ENCODE measurements at places on chromosomes 2 and 18.

DNA sequence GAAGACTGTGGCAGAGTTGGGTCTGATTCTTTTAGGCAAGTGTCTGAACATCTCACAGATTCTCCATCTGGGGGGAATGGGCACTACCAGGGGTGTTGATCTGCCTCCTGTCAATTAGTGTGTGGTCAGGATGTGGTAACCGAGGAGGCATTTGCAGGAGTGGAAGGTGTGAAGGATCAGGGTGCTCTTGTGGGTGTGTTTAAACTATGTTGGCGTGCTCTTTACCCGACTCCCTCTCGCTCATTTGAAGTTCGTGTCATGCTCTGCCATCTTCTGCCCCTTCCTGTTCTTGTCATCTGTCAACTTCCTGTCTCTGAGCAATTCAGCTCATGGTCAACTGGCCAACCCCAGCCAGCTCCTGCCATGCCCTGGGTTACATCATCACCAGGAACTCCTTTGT lies 107.9 kb downstream of the RTN4 start:
- DNase-seq, result no peak
- H3K27ac ChIP-seq, result no peak overlapping the region
- H3K4me3 ChIP-seq, result no peak overlapping the region
- no peaks in the 10 kb centered on the region for H3K27me3 ChIP-seq
- H3K36me3 ChIP-seq, result no peaks in the 10 kb centered on the region

GRCh38 chr2:137254052-137254451 lies 488.7 kb downstream of the THSD7B start:
- H3K36me3 ChIP-seq, result no peaks in the 10 kb centered on the region
- no peak for DNase-seq
- no peak overlapping the region for H3K27ac ChIP-seq
- no peaks in the 10 kb centered on the region for H3K27me3 ChIP-seq
- no peaks in the 10 kb centered on the region for H3K4me1 ChIP-seq

DNA sequence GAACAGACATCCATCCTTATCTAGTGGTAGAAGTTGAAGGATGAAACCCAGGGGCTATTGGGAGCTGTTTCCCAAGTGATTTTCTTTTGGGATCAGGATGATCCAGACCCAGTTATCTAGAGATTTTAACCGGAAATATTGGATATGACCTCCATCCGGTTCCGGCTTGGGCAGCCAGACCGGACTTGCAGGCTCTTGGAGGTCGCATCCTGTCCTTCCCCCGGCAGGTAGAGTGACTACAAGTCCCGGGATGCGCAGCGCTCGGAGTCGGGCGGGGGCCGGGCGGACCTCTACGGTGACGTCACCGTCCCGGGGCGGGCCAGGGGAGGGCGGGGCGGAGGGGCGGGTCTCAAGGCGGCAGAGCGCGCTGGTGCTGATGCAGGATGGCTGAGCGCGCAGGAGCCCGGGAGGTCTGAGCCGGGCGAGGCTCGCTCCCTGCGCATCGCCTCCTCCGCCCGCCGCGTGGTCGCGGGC lies at the start of gene KIF5C:
KIF5C (plus strand) TSS at position 360 of the 474 bp plus-strand sequence. CDS start 391 bp downstream, outside the sequence.
- H3K27ac ChIP-seq, result no peak within 1 kb of the TSS
- H3K4me3 ChIP-seq, result peak within 1 kb of the TSS; percentile 79
- peaks cover 64% of the 10 kb centered on the region for H3K27me3 ChIP-seq
- peaks cover 12% of the 10 kb centered on the region for H3K4me1 ChIP-seq

DNA sequence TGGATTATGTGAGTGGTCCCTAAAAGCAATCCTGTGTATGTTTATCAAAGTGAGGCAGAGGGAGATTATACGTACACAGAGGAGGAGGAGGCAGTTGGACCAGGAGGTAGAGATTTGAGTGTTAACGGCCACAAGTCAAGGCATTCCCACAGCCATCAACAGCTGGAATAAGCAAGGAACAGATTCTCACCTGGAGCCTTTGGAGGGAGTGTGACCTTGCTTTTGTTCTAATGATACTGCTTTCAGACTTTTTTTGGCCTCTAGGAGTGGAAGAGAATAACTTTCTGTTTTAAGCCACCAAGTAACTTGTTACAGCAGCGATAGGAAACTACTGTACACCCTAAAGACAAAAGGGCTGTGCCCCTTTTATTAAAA lies 18.1 kb downstream of the LCLAT1 start:
- no peaks in the 10 kb centered on the region for H3K27me3 ChIP-seq
- H3K4me1 ChIP-seq, result peaks cover 49% of the 10 kb centered on the region
- no peak for DNase-seq
- H3K27ac ChIP-seq, result peak overlapping the region; percentile 10
- H3K4me3 ChIP-seq, result no peak overlapping the region
- H3K36me3 ChIP-seq, result peaks cover 7% of the 10 kb centered on the region

- H3K4me1 ChIP-seq, result peaks cover 4% of the 10 kb centered on the region
- H3K4me3 ChIP-seq, result peak within 1 kb of the TSS; percentile 89
- peaks cover 45% of the 10 kb centered on the region for H3K27me3 ChIP-seq
- peak within 1 kb of the TSS; percentile 3 for H3K27ac ChIP-seq
- no peaks in the 10 kb centered on the region for H3K36me3 ChIP-seq
These were observed at the start of gene KCNG3 for GRCh38 chr2:42493468-42494354. KCNG3 (minus strand) TSS chr2:42493982; CDS start chr2:42493501, 481 bp downstream.

DNA sequence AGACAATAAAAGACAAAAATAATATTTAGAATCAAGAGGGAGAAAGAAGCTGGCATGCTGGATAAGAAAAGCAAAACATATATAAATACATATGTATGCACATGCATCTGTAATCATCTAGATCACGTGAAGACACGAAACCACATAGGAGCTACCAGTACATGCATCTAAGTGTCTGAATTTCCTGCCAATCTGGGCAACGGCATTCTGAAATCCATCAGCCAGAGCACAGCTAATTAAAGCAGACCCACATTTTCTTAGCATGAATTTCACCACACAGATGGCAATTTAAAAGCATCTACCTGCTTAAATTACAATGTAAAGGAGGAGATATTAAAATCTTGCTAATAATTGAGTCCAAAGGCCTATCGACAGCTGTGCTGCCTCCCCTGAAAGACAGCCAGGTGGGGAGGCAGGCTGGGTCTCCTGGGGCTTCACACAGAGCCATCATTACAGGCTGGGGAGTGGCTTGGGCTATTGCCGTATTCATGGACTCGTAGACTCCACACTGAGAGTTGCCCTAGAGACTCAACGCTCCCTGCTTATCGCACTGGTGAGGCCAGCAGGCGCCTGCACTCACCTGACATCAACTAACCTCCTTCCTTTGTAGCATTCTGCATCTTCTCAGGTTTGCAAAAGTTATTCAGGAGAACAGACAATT lies 272.5 kb upstream of the PXDN start:
- H3K4me1 ChIP-seq, result no peaks in the 10 kb centered on the region
- no peaks in the 10 kb centered on the region for H3K27me3 ChIP-seq
- no peak overlapping the region for H3K27ac ChIP-seq
- no peaks in the 10 kb centered on the region for H3K36me3 ChIP-seq
- DNase-seq, result no peak

DNA sequence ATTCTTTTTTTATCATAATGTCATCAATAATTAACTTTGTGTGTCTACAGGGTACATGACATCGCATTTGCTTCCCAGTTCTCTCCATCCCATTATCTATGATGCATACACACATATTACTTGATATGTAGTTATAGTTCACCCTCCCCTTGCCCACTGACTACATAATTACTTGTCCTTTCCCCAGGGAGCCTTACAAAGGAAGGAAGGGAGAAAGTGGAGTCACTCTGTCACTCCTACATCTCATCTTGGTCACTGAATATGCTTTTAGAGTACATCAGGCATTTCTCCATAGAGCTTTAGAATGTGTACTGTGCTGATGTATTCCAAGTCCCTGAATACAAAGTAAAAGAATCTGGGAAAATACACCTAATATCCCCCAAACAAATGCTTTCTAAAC lies 6.0 kb upstream of the DTNA start:
- H3K27me3 ChIP-seq, result peaks cover 10% of the 10 kb centered on the region
- no peak overlapping the region for H3K4me3 ChIP-seq
- no peaks in the 10 kb centered on the region for H3K36me3 ChIP-seq
- H3K27ac ChIP-seq, result no peak overlapping the region
- DNase-seq, result no peak
- no peaks in the 10 kb centered on the region for H3K4me1 ChIP-seq

DNA sequence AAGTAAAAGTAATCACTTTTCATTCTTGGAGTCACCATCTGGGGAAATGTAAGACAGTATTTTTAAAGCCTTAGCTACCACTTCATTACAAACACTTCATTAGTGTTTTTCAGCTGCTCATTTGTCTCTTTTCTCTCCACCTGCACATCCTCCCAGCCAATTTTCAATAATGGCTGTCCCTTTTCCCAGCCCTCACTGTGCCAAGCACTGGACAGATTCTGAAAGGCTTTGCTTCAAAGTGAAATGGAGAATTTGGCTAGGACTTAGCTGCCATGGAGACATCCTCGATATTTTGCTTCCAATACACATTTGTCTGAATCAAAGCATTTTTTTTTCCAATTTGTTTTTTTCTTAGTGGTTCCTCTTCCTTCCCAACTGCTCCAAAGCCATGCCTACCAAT lies 272.4 kb upstream of the NRXN1 start:
- no peaks in the 10 kb centered on the region for H3K4me1 ChIP-seq

GRCh38 chr2:204145791-204146190 lies 209.2 kb downstream of the ICOS start:
- H3K4me1 ChIP-seq, result peaks cover 9% of the 10 kb centered on the region
- H3K27ac ChIP-seq, result no peak overlapping the region
- peak overlapping the region; percentile 82 for H3K4me3 ChIP-seq
- H3K36me3 ChIP-seq, result no peaks in the 10 kb centered on the region
- H3K27me3 ChIP-seq, result peaks cover 22% of the 10 kb centered on the region

DNA sequence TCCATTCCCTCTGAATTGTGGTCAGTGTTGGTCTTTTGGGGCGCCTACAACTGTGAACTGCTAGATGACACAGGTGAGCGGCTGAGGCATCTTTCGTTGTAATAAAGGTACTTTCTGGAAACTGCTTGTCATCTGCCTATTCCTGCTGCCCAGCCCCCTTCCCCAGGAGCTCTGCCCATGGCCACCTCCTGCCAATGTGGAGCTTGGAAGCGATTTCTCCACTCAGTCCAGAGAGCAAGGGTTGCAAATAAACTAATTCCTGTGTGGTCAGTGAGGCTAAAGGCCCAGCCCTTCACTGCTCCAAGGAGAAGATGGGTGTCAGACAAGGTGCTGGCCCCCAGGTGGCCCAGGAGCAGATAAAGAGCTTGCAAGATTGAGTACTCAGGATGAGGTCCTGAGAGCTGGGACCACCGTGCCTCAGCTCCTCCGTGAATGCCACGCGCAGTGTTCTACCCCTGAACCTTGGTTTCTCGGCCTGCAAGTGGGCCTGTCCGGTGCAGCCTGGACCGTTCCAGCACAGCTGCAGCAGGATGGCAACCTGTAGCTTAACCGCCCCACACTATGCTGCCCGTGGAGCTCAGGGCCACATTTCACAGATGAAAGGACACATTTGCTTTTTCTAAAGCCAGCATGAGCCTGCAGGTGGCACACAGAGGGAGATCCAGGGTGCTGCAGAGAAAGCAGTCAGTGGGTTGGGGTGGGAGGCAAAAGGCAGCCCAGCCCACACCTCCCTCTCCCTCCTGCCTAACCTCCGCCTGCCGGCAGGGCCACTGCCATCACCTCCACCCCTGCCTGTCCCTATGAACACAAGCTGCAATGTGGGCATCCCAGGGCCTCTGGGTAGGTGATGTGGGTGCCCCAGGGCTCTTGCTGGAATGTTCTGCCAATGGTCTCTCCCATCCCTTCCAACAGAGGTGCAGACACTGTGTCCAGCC lies 78.7 kb upstream of the OTOF start:
- H3K4me1 ChIP-seq, result no peaks in the 10 kb centered on the region
- H3K36me3 ChIP-seq, result no peaks in the 10 kb centered on the region
- no peak overlapping the region for H3K27ac ChIP-seq

DNA sequence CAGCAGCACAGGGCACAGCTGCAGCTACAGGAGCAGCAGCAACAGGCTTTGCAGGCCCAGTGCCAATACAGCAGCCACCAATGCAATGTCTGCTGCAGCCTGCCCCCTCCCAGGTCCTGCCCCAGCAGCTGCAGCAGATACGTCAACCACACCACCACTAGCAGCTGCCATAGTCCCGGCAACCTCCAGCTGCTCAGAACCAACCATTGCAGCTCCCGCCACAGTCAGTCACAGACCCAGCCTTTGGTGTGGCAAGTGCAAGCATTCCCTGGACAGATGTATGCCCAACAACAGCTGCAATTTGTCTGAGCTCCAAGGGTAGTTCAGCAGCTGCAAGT lies 53.3 kb upstream of the TUBA3E start:
- H3K27ac ChIP-seq, result no peak overlapping the region
- H3K4me1 ChIP-seq, result no peaks in the 10 kb centered on the region
- peaks cover 42% of the 10 kb centered on the region for H3K27me3 ChIP-seq
- no peak overlapping the region for H3K4me3 ChIP-seq
- H3K36me3 ChIP-seq, result no peaks in the 10 kb centered on the region

DNA sequence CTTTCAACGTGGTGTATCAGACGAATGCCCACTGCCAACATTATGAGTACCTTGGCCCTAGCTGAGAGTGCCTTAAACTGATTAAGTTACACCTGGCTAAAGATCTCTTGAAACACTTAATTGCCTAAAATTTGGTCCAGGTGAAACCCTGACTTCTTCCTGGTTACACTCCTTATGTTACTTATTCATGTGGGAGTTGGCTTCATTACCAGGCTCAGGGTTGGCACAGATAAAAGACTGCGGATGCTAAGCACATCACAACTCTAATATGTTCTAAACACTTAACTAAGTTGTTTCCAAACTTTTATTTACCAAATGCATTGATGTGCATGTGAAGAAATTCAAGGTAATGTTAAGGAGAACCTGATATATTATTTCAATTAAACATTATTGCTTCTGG lies 298.9 kb downstream of the TCF4 start:
- H3K4me1 ChIP-seq, result peaks cover 82% of the 10 kb centered on the region
- no peak for DNase-seq
- no peak overlapping the region for H3K4me3 ChIP-seq
- peak overlapping the region; percentile 30 for H3K27ac ChIP-seq
- H3K27me3 ChIP-seq, result no peaks in the 10 kb centered on the region
- peaks cover under 1% of the 10 kb centered on the region for H3K36me3 ChIP-seq

Data from naive B cell (primary cell).